ENCODE measurements at places on chromosomes 2 and 18. TPM values are rescaled to one million over a fixed set of nuclear protein-coding genes. Genes with fewer than 3 reads are reported as not detected.

Gene ALS2
- 9.9 TPM for total RNA-seq

Gene SAG
- not detected for total RNA-seq

Gene DSG4
- total RNA-seq: not detected

Gene XDH
- total RNA-seq: 1.1 TPM

Gene NAB1
- total RNA-seq: 27.8 TPM

Gene RND3
- 46.2 TPM for total RNA-seq

Gene ITGB6
- total RNA-seq: 0.58 TPM

Gene MAL
- 0.12 TPM for total RNA-seq

Gene TMEM247
- total RNA-seq: not detected

Gene POU3F3
- total RNA-seq: not detected

Gene ERICH2
- total RNA-seq: not detected

Gene PLCD4
- total RNA-seq: 0.29 TPM

Gene CDK5R2
- 3.9 TPM for total RNA-seq

Gene GALR1
- total RNA-seq: not detected

Gene TGFA
- 5.5 TPM for total RNA-seq

Gene FBXO36
- 1.7 TPM for total RNA-seq

Gene RBM44
- total RNA-seq: 0.23 TPM

Gene L3MBTL4
- total RNA-seq: not detected

Gene AP1S3
- 32.8 TPM for total RNA-seq
